Pancreas (tissue), 10 donors: ENCODE measurements at places on chromosomes 7 and 10. TPM values are rescaled to one million over a fixed set of nuclear protein-coding genes. Genes with fewer than 3 reads are reported as not detected.

OR6V1 gene
- not detected for polyA plus RNA-seq

TLX1 gene
- polyA plus RNA-seq: 0.11 TPM

PON1 gene
- 0.26 TPM for polyA plus RNA-seq

SEMA3D gene
- polyA plus RNA-seq: 0.19 TPM

NPY4R gene
- polyA plus RNA-seq: not detected

PLPP4 gene
- polyA plus RNA-seq: 0.07 TPM

FAM25G gene
- polyA plus RNA-seq: not detected

VPS26A gene
- 14.0 TPM for polyA plus RNA-seq

SLC26A3 gene
- not detected for polyA plus RNA-seq

PIP gene
- not detected for polyA plus RNA-seq

LMOD2 gene
- not detected for polyA plus RNA-seq
